ENCODE measurements at places on chromosomes 16 and 17.
A peak's percentile ranks its signal among the peaks of the same experiment; 100 is the strongest.

DNA sequence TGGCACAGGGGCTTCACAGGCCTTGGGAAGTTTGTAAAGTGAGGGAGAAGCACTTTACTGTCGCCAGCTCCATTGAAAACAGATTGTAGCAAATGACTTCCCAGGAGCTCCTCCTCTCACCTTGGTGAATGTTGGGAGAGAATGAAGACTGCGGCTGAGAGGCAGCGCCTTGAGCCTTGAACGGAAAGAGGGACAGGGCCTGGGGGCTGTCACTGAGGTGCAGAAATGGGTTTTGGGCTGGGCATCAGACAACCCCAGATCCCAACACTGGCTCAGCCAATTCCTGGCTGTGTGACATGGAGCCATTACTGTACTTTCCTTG lies 603 bp upstream of the MRTFB start:
- DNase-seq, result peak; percentile 1

DNA sequence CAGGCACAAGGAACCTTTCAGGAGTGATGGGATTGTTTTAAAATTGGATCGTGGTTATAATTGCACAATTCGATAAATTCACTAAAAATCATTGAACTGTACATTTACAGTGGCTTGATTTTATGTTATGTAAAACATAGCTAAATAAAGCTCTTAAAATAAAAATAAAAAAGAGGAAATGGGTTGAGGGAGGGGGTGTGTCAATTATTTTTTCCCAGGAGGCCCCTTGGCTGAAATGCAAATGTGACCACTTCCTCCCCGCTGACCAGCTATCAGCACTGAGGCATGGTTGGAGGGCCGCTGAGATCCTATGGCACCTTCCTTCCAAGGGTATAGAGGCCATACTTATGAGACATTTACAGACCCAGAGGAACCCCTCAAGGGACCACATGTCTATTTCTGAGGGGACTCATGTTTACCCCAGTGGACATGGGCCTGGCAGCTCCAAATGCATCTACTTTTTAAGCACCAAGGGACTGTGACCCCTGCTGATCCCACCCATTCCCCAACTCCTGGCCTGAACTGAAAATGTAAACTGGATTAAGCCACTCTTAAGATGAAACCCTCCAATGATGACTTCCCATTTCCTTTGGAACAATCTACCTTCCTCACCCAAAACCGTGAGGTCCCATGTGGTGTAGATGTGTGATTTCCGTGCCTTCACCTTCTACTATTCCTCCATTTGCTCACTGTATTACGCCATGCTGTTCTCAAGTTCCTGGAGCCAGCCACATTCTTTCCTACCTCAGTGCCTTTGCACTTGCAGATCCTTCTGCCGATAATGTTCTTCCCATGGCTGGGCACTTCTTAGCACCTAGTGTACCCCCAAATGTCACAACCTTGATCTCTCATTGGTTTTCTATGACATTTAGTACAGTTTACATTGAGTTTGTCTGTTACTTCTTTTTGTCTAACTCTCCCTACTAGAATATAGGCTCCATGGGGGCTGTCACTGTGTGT lies 2.8 kb upstream of the IL21R start:
- DNase-seq, result no peak

DNA sequence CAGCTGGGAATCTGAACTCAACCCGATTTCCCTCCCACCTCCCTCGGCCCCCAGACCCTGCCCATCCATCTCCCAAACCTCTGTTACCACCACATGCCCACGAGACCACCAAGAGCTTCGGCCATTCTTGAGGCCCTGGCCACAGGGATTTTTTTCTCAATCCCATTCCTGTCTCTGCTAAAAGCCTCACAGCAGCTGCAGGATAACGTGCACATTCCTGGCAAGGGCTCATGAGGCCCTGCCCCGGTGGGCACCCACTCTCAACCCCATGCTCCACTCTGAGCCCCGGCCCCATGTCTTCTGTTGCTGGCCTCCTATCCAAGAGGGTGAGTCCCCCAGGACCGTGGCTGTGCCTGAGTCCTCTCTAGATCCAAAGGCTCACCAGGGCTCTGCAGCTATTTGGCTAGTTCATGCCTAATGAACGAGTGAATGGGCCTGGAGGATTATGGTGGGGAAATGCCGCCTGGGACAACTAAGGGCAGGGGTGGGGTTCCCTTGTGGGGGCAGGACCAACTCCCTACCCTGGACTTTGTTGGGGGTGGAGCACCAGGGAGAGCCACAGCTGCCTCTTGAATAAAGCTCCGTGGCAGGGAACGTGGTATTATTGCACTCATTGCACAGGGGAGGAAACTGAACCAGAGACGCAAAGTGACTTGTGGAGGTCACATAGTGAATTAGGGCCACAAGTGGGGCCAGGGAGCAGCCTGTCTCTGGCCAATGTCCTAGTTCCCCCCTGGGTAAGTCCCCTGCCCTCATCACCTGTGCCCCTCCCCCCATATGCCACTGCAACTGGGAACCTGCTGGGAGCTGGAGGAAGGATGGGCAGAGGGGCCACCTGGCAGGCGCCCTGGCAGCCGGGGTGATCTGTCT lies 113.8 kb upstream of the SMURF2 start:
- DNase-seq, result no peak

- no peak for DNase-seq
Observed at GRCh38 chr17:30238387-30239088, 3.0 kb upstream of the SLC6A4 start.

- no peak for DNase-seq
Observed at GRCh38 chr17:75693500-75694481, 26.7 kb downstream of the SAP30BP start.

DNA sequence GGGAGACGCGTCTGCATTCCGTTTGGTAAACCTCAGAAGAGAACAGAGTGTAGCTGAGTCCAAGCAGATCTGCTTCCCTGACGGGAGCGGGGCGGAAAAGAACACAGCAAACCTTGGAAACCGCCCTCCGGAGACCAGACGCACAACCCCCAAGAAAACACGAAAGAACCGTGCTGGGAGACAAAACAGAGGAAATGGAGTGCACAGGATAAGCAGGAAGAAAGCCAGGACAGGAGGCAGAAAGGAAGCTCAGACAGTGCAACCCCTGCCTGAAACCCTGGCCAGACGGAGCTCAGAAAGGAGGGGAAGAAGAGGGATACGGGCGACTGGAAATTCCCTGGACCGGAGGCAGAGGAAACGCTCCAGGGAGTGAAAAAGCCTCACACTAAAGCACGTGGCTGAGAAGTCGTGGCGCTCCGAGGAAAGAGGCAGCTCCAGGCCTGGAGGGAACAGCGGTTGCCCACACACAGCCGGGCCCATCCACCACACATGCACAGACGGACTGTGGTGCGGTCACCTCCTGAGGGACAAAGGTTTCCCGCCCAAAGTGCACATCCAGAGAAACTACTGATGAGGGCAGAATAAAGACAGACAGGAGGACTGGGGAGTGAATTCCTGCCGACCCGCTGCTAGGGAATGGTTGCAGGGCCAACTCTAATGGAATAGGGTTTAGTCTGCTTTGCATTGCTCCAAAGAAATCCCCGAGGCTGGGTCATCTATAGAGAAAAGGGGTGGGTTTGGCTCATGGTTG lies 10.2 kb downstream of the DPEP1 start:
- DNase-seq, result no peak

- DNase-seq, result no peak
Observed at GRCh38 chr17:31841850-31842194, 17.2 kb downstream of the COPRS start.

Measured in stimulated activated CD8-positive, alpha-beta memory T cell treated with anti-CD3 and anti-CD28 coated beads, Interleukin-7, amount 100 ng/mL, for 4 hours (primary cell).